ENCODE measurements at places on chromosomes 6 and 20.

GRCh38 chr6:147704691-147705090 lies 196.2 kb downstream of the SAMD5 start:
- DNase-seq = no peak

DNA sequence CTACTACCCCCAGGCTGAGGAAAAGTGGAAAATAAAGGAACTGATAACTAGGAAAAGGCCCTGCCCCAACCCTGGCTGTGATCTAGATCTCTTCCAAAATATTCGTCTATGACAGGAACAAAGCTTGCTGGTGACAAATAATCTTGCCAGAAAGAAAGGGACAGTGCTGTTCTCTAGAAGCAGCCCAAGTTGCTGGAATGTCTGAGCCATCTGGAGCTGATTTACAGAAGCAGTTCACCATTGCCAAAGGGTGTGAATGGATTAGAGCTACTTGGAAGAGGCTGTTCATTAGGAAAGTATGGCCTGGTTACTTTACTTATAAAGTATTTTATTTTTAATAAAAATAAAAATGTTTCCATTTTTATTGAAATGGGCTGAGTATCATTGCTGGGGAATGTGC lies 146.3 kb downstream of the EPM2A start:
- DNase-seq = no peak

DNA sequence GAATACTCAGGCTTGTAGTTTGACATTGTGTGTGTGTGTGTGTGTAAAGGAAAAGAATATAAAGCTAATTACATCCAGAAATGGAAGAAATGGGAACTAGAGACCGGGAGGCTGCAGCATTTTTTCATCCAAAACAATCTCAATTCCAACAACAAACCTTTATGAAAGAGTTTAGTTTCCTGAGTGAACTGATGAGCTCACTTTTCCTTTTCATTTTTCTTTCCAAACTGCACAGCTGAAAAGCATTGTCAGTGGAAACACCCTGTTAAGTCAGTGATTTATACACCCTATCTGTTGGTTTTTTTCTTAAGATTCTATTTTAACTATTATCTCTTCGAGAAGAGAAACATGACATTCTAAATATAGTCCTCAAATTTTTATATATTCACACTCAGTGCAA lies 130.9 kb downstream of the RFPL4B start:
- no peak for DNase-seq

GRCh38 chr6:147268254-147268653 lies 64.0 kb downstream of the STXBP5 start:
- DNase-seq = no peak

DNA sequence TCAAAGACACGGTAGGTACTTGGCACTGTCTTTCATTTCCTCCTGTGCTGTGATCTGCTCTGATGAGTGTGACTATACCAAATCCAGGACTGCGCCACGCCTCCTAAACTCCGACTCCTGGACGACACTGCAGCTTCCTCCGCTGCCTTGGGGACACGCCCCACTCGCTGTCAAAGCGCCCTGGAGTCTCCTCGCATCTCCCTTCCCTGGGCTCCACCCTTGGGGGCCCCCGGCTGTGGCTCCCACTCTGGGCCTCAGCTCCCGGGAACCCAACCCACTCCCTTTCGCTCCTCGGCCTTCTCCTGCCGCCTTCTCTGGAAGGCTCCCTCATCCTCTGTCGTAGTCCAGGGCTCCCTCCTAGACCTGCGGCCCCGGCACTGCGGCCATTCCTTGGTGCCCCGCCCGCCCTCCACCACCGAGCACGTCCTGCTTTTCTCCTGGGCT lies 61.2 kb downstream of the RSPH3 start:
- DNase-seq = no peak

DNA sequence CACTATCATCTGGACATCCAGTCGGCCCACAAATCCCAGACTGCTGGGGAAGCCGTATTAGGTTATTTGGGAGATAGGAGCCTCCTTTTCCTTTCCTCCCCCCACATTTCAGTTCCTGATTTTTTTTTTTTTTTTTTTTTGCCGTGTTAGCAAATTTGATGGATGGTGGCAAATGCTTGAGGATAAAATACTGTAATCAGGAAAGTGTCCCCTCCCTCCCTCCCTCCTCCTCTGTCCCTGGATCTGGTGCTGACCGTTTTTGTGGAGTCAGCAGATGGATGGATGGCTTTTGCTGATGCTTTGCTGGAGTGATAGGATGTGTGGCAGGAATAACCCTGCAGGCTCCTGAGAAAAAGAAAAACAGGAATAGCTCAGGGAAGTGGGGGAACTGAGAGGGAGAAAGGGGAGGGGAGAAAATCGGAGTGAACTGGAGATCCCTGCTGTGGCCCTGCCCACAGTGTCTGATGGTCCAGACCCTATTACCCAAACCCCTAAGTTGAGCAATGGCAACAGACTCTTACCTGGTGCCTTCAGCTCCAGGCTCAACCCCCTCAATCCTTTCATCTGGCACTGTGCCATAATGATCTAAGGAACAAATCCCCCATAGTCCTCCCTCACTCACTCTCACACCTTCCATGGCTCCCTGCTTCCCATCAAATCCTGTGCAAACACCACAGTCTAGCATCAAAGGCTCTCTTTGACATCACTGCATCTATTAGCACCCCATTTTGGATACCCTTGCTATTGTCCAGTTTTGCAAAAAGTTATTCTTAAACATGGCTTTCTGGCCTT lies 277.3 kb upstream of the CHD6 start:
- DNase-seq = no peak

GRCh38 chr6:30321692-30322388 lies 4.9 kb upstream of the TRIM39 start:
- no peak for DNase-seq

- DNase-seq = no peak
Observed at GRCh38 chr6:15065261-15065989, 180.4 kb upstream of the JARID2 start.

GRCh38 chr20:37543828-37544227 lies 16.2 kb upstream of the BLCAP start:
- DNase-seq = no peak

DNA sequence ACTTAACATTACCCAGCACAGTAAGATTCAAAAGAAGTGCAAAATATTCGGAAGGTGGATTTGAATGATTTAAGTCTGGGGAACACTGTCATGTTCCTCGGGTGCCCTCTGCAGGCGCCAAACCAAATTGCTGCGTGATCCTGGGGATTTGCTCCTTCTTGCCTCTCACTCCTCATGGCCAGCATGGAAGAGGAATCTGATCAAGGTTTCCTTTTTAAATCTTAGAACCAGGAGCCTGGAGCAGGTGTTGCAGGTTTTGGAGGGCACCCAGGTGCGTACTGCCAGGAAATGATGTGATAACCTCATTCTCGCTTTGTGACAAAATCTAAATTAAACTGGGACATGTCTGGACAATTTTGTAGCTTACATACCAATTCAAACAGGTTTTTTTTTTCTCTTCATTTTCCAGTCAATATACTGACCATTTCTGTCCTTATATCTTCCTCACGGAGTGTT lies 8.1 kb upstream of the PFDN4 start:
- peak; percentile 1 for DNase-seq

DNA sequence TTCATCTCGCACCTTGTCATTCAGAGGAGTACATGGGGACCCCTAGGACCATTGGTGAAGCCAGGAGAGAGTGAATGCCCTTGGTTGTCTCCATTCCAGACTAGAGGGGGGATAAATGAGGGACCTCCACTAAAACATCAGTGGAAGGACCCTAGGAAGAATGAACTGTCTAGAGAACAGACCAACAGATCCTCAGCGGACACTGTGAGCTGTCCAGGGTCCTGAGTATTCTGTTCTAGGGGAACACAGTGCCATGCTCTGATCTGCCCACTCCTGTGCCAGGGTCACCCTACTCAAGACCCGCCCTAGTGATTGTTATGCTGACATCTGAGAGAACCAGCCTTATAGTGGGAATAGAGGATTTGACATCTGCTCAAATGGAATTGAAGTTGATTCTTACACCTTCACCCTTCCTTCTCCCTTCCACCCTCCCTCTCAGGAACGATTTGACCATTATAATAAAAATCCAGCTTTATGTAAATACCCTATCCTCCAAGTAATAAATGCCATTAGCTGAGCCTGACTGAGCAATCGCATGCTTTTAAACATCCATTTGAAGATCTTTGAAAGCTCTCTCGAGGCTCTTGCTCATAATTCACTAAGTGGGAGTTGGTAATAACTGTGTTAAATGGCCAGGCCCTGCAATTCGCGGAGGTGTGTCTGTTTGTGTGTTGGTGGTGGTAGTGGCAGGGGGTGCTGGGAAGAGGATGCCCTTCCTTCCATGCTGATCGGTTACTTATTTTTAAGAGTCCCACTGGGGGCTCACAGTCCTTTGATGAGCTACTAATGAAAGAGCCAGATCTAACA lies 43.6 kb upstream of the SLC32A1 start:
- DNase-seq = no peak

GRCh38 chr6:128899341-128900050 lies 16.6 kb downstream of the LAMA2 start:
- no peak for DNase-seq

GRCh38 chr6:134902074-134902861 lies 47.6 kb downstream of the ALDH8A1 start:
- DNase-seq = no peak

DNA sequence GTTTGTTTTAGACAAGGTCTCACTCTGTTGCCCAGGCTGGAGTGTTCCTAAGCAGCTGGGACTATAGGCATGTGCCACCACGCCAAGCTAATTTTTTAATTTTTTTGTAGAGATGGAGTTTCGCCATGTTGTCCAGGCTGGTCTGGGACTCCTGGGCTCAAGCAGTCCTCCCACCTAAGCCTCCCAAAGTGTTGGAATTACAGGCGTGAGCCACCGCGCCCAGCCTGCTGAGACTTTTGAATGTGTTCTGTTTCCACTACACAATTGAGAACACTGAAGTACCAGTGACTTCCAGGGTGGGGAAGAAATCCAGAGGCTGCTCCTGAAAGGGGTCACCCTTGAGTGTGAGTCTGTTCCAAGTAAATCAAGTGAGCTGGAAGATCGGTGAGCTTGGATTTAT lies 81.3 kb upstream of the ARMC2 start:
- DNase-seq = no peak

- DNase-seq = no peak
Observed at GRCh38 chr20:11791835-11792567, 125.7 kb upstream of the BTBD3 start.

DNA sequence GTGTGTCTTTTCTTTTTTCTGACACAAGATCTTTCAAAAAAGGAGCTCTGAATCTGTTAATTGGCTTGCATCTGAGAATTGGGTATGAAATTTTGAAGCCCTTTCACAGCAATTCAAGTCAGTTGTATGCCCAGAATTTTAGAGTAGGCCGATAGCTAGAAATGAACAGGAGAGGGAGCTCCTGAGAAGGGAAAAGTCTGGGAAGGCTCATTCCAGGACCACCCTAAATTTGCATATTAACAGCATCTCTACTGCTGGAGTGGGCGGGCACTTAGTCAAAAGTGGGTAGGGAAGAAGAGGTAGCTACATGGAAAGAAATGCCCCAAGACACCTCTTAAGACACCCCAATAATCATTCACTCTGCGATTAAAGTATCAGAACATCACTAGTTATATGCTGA lies 928.3 kb downstream of the TBC1D32 start:
- no peak for DNase-seq

- DNase-seq = no peak
Observed at GRCh38 chr6:28206928-28207509, 18.1 kb upstream of the ZSCAN9 start.

- no peak for DNase-seq
Observed at GRCh38 chr20:25453035-25453810, 45.8 kb downstream of the GINS1 start.

DNA sequence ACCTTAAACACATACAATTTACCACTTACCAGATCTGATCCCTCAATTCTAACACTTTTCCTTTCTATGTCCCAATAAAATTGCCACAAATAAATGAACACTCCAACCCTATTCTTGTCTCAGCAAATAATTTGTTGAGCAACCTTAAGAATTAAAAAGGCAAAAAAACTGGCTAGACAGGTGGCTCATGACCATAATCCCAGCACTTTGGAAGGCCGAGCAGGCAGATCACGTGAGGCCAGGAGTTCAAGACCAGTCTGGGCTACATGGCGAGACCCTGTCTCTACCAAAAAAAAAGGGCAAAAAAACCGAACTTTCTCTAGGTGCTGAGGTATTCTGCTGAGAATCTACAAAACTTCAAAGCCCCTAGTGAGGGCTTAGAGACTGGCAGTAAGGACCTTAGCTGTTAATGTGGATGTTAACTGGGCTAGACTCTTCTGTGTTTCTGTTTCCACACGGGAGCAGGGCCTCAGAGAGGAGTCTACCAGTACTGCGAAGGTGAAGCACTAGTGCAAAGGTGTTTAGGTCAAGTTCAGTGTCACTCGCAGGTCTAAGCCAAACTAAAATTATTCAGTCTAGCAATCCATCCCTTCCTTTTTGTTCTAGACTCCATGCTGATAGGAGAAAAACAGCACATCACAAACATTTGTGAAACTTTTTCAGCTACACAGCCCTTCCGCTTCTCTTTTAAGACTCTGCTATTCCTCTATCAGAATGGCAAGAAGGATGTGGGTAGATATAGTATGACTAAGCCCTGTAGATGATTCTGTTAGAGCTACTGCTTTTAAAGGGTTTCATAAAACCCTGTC lies 2.6 kb downstream of the FASTKD5 start:
- no peak for DNase-seq

GRCh38 chr20:36274181-36274841 lies 31.8 kb upstream of the DLGAP4 start:
- no peak for DNase-seq

DNA sequence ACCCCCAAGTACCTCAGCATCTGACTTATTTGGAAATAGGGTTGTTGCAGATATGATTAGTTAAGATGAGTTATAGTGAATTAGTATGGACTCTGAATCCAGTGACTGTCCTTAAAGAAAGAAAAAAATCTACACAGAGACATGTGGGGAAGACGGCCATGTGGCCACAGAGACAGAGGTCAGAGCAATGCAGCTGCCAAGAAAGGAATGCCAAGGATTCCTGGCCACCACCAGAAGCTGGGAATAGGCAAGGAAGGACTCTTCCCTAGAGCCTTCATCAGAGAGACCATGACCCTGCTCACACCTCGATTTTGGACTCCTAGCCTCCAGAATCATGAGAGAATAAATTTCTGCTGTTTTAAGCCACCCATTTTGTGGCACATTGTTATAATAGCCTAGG lies 81.8 kb downstream of the FYN start:
- DNase-seq = no peak

DNA sequence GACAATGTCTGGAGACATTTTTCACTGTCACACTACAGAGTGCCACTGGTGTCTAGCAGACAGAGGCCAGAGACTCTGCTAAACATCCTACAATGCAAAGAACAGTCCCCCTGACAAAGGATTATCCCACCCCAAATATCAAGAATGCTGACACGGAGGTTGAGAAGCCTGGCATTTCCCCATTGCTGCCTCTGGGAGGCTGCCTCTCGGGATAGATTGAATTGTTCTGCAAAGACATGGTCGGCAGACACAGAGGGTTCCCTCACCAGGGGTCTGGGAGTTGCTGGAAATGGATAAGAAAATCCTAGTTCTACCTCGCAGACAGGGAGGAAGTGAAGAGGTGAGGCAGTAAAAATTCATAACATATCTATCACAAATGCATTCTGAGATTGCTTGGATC lies 166.4 kb upstream of the AGPAT4 start:
- DNase-seq = no peak

- no peak for DNase-seq
Observed at GRCh38 chr20:20677186-20677585, 35.3 kb downstream of the RALGAPA2 start.
